ENCODE measurements at places on chromosomes 3 and 15.

GRCh38 chr3:67551361-67552016, 102.9 kb downstream of the SUCLG2 start:
- no peak for DNase-seq

- DNase-seq, result no peak
Observed at GRCh38 chr3:61866153-61866542, 304.8 kb downstream of the PTPRG start.

- no peak for DNase-seq
Observed at GRCh38 chr3:64686446-64686908, 1.3 kb downstream of the ADAMTS9 start.

DNA sequence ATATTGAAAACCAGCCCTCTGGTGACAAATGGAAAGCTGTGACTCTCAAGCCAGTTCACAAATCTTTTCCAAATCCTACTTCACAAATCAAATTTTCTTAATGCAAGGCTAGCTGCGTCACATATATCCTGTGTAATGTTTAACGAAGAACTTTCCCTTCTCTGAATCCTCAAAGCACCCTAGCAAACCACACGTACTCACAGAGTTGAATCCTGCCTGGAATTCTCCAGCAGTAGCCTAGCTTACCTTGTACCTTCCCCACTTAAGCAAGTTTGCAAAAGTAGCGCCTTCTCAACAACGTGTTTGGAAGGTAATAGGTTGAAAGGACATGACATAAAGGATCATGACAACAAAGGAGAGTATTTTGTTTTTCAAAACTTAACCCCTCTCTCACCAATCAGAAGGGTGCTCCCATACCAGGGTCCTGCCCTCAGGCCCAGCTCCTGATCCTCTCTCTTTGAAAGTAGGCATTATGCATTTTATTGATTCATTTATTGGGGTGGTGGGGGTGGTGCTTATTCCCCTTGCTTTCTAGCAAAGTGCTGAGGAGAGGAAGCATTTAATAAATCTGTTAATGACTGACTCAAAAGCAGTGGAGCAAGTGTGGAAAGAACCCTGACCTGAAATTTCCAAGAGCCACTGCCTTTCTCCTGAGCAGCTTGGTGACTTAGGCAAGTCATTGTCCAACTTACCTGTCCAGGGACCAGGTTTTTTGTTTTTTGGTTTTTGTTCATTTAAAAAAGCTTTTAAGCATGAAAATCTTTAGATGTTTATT, 531.6 kb downstream of the MECOM start:
- no peak for DNase-seq

DNA sequence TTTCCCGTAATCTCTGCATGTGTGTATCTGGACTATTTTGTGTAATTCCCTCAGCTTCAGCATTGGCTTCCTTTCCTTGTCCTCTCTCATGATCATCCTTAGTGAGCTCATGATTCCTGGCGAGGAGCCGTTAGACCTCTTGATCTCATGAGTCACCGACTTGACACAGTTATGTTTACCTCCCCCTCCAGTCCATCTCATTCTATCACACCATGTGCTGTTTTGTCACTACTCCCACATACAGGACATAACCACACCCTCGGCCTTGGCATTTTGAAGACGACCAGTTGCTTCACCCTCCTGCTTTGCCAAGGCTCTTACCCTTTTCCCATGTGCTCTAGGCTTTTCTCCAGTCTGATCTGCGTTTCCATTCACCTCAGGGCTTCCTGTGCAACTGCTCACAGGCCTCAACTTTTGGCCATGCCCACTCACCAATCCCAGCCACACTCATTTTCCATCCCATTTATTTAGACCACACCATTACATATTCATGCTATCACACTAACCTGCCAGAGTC, 41.5 kb downstream of the CP start:
- DNase-seq, result peak; percentile 98

DNA sequence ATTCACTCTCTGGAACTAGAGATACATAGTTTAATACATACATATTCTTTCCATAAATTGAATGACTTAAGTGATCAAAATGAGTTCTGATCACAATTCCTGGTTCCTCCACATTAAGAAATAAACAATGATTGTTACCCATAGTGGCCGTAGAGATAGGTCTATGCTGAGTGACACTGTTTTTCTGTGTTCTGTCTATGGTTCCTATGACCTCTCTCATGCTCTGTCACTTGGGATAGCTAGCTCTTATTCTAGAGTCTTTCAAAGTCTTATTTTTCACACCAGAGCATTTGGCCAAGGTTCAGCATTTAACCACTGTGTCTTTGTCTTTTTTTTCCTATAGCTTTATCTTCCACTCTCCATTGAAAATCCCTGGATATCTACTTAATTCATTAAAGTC, 132.4 kb downstream of the GOLGA6L6 start:
- no peak for DNase-seq

GRCh38 chr15:25727867-25728600, 135.1 kb downstream of the ATP10A start:
- no peak for DNase-seq

DNA sequence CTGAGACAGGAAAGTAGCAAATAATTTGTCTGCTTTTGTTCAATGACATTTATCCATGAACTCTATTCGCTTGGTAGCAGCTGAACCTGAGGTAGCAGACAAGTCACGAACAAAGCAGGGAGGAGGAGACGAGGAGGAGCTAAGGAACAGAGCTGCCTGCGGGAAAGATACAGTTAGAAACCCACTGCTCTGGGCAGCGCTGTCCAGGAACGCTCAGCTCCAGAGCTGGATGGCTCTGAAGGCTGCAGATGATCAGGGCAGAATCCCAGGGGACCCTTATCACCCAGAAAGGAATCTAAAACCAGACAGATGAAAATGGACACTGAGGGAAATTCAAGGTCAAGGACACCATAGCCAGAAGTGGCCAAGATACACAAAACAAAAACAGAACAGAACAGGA, 257.8 kb downstream of the CD47 start:
- no peak for DNase-seq

- no peak for DNase-seq
Observed at GRCh38 chr3:195153130-195153529, 117.8 kb downstream of the XXYLT1 start.

GRCh38 chr3:10775828-10776227, 40.2 kb upstream of the SLC6A11 start:
- no peak for DNase-seq

GRCh38 chr3:37074178-37074577, 80.9 kb downstream of the MLH1 start:
- no peak for DNase-seq

GRCh38 chr15:90871716-90872485, 3.5 kb downstream of the FURIN start:
- no peak for DNase-seq

- DNase-seq, result no peak
Observed at GRCh38 chr3:160224256-160224655, 966 bp upstream of the C3orf80 start.

GRCh38 chr3:101867996-101868395, 18.7 kb downstream of the NFKBIZ start:
- DNase-seq, result no peak

DNA sequence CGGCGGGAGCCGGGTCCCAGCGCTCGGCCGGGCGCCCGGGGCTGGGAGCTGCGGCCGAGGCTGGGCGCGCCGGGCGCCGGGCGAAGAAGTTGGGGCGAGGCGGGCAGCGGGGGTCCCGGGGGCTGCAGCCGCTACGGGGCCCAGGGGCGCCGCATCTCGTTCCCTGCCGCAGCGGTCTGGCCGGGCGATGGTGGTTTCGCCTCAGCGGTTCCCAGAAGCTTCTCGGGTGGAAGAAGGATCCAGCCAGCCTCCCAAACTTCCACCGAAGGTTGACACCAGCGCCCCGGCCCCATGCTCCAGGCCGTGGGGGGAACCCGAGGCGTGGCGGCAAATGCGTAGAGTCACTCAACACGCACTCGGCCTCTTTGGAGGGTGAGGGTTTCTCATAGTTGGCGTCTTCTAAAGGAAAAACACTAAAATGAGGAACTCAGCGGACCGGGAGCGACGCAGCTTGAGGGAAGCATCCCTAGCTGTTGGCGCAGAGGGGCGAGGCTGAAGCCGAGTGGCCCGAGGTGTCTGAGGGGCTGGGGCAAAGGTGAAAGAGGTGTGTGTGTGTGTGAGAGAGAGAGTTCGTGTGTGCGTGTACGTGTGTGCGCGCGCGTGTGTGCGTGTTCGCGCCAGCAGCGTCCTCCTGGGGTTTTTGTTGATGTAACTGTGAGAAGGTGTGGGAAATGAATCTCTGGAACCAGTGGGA, 940 bp downstream of the BOC start:
- no peak for DNase-seq

DNA sequence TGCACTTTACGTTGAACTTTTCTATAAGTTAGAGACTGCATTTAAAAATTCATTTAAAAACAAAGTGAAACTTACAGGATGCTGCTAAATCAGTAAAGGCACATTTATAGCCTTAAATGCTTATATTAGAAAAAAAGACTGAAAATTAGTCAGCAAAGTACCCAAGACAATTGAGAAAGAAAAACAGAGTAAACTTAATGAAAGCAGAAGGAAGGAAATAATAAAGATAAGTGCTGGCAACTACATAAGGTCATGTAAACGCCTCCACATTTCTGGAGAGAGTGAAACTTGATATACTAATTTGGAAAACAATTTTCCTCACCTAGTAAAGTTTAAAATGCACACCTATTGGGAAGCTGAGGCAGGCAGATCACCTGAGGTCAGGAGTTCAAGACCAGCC, 58.2 kb upstream of the ACAN start:
- DNase-seq, result peak; percentile 38

GRCh38 chr3:53799338-53799865, 46.8 kb downstream of the CHDH start:
- no peak for DNase-seq

DNA sequence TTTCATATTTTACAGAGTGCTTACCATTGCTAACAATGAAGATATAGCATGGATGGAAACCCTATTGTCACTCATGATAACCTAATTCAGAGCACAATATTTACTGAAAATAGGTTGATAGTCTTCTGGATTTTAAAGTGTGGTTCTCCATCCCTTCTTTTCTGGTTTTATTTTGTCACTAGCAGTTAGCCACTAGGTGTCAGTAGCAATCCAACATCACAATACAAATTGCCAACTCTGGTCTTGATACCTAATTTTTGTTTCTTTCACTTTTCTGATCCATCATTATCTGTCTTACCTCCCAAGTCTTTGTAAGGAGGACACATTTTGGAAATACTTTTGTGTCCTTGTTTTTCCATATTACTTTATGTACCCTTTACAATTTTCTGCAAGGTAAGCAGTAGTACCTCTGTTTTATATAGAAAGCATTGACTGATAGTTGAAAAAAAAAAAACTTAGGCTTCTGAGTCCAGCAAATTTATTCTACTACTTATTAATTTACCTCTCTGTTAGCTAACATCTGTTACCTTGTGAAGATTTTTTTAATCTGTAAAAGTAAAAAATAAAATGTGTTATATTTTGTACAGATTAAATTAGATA, 28.3 kb upstream of the CRYBG3 start:
- peak; percentile 25 for DNase-seq

DNA sequence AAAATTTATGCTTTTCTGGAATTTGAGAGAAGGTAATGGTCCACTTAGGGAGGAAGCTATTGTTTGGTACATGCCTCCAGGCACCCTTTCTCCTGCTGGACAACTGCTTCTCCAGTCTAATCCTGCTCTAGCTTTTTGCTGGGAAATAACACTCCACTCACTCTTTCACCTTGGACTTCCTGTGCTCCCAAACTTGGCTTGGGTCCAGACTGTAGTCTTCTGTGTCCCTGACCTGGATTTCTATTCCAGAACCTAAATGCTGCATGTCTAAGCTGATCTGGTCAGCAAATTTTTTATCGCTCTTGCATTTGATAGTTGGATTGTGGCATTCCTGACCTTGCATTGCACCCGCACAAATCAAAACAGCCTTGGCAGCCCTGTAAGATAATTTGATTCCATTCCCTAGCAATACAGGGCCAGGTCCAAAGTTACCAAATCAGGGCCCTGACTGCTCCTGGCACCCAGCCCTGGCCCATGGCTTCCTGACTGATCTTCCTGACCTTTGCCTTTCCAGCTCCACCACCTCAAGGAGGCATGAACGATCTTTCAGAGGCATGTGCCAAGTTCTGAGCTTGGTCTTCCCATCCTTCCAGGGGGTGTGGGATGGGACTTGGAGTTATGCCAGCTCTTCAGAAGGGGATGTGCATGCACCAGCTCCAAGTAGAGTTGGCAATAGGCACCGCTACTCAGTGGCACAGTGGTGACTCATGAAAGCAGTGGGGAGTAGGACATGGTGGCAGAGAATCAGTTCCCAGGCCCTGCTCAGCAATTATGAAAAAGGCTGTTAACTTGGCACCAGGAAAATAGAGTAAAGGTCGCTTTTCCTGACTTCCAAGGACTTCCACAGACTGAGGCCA, 43.9 kb upstream of the GOLGA8J start:
- no peak for DNase-seq

DNA sequence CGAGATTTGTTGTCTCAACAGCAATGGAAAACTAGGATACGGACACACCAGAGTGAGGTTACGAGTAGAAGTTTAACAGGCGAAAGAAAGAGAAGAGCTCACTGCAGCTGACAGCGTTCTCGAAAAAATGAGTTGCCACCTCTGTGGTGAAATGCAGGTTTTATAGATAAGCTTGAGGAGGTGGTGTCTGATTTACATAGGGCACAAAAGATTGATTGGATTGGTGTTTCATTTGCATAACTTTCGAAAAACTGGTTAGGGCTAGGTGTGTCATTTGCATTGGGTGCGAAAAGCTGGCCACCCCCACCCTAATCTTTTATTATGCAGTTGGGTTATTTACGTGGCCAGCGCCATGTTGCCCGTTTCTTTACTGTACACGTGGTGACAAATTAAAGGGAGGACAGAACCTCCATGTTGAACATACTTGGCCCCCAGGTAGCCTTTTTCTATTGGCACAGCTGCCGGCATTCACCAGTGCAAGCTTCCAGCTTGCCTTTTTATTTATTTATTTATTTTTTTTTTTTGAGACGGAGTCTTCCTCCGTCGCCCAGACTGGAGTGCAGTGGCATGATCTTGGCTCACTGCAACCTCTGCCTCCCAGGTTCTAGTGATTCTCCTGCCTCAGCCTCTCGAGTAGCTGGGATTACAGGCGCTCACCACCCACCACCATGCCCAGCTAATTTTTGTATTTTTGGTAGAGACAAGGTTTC, 8.3 kb downstream of the IFT122 start:
- no peak for DNase-seq

- no peak for DNase-seq
Observed at GRCh38 chr3:124579641-124580040, 150.6 kb upstream of the UMPS start.

DNA sequence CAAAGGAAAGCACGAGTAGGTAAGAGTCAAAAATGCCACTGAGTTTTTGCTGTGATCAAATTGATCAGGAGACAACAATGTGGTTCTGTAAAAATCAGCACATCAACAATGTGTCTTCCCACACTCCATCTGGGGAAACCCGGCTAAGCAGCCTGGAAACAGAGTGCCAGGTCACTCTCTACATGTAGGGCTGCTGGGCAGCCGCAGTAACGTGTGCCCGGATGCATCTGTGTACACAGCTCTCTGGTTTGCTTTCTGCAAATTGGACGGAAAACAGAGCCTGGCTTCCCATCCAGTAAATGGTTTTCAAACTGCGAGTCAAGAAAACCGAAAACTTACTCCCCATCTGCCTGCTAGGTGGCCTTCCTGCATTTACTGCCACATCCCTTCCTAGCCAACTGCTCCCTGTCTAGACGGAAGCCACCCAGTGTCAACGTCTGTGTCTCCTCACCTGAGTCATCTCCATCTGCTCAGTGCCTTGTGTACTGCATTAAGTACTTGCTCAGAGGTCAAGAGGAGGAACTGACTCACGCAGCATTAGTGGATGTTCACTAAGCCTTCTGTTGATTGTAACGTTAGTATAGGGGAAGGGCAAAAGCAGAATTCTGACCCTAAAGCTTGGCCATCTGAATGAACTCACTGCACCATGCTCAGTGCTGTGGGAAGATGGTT, 124.1 kb downstream of the TJP1 start:
- peak; percentile 24 for DNase-seq

GRCh38 chr15:64398575-64398974, 10.9 kb downstream of the TRIP4 start:
- no peak for DNase-seq
